ENCODE measurements at places on chromosomes 13 and 19.

DNA sequence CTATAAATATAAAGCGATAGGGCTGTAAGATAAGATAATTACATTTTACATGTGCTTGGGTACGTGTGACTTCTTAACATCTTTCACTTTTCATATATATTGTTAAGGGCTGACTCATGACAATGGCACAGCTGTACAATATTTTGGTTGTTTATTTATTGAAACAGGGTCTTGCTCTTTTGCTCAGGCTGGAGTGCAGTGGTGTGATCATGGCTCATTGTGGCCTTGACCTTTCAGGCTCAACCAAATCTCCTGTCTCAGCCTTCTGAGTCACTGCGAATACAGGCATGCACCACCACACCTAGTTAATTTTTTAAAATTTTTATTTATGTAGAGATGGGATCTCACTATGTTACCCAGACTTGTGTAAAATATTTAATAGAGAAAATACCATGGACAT, 2532.4 kb upstream of the PCDH20 start:
- no peak for DNase-seq

DNA sequence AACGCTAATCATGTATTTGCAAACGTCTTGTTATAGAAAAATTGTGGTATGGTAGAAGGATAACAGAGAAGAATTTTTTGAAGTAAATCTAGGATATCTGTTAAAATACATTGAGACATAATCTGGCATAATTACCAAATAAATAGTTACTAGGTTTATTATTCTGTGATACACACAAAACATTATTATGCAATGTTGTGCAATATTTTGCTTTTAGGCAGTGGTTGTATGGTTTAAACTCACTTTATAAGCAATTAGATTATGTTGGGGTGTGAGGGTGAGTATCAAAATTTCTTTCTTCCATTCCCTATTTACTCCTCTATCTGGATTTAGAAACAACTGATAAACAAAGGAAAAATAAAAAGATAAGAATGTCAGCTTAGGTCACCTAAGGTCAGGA, 385.6 kb downstream of the SLITRK6 start:
- no peak for DNase-seq

- DNase-seq, result no peak
Measured at GRCh38 chr13:113017506-113018215, 48.6 kb downstream of the MCF2L start.

- peak; percentile 46 for DNase-seq
Measured at GRCh38 chr19:16893686-16893989, 4.8 kb downstream of the F2RL3 start.

DNA sequence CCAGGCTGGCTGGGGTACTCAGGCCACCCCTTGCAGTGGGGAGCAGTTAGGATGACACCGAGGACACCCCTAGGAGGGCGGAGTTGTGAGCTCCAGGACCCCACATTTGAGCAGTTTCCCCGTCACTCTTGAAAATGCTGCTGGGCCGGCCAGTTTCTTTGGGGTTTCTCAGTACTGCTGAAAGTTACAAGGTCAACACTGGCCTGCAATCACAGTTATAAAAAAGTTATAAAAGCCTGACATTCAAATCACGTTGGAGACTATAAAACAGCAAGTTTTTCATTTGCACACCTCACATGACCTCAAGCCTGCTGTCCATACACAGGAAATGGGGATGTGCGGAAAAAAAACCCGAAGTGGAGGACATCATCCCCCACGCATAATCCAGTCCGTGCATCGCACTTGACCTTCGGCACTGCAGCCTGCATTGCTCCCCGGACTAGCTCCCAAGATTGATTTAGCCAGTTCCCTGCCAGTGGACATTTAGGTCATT, 27.0 kb downstream of the DNM2 start:
- DNase-seq, result no peak

- no peak for DNase-seq
Measured at GRCh38 chr13:99446242-99446641, 55.0 kb upstream of the TM9SF2 start.

DNA sequence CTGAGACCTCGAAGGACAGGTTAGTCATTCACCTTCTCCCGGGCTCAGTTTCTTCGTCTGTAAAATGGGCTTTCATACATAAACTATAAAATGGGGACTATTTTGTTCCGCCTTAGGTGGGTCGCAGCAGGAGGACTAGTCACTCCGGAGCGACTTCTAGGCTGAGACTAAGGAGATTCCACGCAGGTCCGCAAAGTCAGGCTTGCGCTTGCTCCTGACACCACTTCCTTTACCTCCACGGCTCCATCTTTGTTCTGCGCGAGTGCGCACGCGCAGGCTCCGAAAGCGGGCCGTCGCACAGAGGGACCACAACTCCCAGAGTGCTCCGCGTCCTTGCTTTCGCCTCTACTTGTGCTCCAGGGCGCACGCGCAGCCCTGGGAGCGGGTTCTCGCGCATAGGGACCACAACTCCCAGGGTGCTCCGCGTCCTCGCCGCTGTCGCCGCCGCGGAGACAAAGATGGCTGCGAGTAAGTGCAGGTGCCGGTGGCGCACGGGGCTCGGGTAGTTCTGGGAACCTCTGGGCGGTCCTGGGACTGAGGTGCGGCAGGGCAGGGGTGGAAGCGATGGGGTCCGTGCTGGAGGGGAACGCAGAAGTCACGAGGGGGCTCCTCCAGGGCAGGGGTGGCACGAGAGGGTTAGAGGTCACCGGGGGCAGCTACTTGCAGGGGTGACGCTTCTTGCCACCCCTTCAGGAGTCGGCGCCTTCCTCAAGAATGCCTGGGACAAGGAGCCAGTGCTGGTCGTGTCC, at the start of gene NDUFA3:
Gene NDUFA3 (plus strand): TSS at position 435 of the 749 bp plus-strand sequence. CDS start 24 bp downstream, at position 459.
- DNase-seq, result peak; percentile 100

- no peak for DNase-seq
Measured at GRCh38 chr19:15584095-15584494, 30.9 kb upstream of the CYP4F8 start.

GRCh38 chr13:40098246-40098645, 442.8 kb downstream of the COG6 start:
- DNase-seq, result no peak

DNA sequence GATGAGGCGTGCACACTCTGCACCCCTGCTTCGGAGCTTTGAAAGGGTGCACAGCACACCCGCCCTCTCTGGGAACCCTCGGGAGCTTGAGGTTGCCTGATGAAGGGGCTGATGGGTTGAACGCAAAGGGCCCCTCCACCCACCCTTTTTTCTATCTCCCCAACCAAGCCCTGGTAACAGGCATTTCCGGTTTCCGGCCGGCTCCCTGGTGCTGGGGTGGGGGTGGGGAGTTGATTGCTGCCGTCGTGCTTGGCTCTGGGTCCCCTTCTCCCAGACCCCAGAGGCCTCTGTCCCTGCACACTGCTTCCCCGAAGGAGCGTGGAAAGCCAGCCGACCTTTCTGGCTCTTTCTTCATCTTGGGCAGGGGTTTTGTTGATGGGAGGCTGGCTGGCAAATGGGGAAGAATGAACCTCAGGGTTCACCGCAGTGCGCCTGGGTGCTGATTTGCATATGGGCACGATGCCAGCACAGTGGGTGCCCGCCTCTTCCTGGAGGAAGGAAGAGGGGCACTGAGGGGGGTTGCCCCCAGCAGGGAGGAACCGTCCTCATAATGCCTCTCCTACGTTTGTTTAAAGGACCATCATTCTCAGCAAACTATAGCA, 29.1 kb downstream of the VAV1 start:
- DNase-seq, result peak; percentile 86

DNA sequence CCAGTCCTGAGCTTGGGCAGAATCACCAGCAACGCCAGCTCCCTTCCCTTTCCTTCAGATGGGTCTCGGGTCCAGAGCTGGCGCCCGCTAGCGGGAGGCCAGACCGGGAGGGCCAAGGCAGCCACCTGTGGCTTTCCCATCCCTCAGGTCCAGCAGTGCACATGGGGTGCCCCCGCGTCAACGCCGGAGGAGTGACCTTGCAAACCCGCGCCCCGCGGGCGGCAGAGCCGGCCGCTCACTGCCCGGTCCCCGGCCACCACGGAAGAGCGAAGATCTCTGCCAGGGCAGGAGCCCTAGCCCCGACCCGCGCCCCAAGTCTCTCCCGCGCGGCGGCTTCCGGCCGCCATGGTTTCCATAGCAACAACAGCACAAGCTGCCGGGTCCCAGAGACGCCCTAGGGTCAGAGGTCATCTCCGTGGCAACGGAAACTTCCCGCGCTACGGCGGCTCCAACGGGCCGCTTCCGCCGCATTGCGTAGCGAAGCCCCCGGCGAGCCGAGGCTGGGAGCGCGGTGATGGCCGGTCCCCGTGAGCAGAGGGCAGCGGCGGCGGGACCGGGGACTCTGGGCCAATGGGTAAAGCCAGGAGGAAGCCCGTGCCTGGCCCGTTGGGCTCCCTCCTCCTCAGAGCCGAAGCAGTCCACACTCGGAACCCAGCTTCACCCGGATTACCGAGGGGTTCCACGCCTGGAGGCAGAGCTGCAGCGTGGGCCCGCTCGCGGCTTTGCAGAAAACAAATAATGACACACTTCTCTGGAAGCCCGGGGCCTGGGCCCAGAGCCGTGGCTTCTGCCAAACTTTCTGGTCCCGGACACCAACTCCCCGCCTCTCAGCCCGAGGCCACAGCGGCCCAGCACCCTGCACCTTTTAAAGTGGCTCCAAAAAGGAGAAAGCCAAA, 7.4 kb downstream of the FGF14 start:
- DNase-seq, result peak; percentile 94

GRCh38 chr13:66618702-66619101, 611.4 kb downstream of the PCDH9 start:
- DNase-seq, result no peak

- DNase-seq, result no peak
Measured at GRCh38 chr19:30320466-30320865, 51.7 kb upstream of the ZNF536 start.

- no peak for DNase-seq
Measured at GRCh38 chr19:5696196-5697021, 6.3 kb downstream of the RPL36 start.

DNA sequence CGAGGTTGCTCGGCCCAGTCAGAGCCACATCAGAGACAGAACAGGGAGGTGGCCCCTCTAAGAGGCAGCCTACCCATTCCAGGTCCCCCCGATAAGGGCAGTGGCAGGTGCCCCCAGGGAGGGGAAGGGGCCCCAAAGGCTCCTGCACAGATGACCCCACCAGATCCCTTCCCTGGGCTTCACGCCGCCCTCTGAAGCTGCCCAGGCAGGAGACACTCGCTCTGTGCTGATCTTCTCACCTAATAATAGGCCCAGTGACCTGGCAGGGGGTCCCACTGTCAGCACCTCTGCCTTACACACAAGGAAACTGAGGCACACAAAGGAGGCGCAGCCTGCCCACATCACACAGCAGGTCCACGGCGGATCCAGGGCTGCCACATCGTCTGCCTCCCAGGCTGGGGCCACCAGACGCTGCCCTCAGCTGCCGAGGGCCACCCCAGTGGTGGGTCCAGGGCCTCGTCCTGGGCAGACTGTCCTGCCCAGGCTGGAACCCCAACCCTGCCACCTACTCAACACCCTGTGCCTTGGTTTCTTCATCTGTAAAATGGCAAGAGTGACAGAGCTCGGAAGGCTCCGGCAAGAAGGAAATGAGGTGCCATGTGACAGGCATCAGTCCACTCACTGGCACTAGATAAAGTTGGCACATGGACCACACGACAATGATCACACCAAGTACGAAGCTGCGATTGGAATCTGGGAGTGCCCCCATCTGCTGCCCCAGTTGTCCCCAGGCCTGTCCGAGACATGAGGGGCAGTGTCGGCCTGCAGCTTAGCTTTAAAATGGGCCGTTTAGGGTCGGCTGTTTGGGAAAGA, 56.5 kb downstream of the KLF2 start:
- DNase-seq, result no peak

GRCh38 chr13:27573265-27573664, 47.1 kb downstream of the LNX2 start:
- DNase-seq, result no peak

DNA sequence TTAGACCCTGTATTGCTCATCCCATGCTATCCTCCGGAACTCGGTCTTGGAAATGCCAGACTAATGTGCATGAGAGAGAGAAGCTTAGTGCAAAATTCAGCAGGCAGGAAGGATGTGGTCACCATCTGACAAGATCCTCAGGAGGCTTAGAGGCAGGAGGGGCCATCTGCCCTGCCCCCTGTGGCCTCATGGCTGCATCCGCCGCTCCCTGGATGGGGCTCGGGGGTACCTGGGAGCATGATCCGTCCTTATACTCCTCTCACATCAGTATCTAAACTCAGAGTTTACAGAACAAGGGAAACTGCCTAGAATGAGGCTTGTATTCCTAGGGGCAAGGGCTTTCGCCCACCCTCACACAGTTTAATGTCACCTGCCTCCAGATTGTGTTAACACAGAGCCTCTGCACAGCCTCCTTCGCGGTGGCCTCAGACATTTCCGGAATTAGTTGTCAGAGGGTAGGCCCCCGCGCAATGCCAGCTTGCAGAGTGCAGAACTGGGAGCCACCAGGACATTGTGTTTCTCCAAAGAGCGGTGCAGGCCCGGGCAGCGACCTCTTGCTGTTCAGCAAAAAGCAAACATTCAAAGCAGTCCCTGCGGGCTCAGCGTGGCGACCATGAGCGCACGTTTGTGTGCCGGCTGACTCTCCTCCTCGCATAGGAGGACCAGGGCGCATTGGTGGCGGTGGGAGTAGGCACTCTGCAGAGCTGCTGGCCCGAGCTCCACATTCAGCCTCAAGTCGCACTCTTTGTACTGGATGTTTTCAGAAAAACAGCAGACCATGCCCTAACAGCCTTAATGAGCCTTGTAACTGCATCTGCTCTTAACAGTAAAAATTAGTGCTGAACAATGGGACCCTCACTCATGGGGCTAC, 39.1 kb downstream of the GPR12 start:
- no peak for DNase-seq

DNA sequence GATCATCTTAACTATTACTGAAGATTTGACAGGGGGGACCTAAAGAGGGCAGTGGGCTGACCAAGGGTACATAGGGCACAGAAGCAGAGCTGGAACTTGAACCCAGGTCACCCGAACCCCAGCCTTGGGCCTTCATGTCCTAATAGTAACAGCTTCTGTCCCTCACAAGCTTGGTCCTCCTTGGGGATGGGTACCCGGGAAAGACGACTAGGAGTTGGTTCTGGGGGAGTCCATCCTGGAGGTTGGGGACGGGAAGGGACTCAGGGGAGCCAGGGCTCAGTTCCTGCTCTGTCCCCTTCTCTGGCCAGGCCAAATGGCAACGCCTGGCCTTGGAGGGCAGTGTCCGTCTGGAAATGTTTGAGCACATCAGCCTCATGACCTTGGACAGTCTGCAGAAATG, 39.6 kb upstream of the CYP4F8 start:
- DNase-seq, result no peak

DNA sequence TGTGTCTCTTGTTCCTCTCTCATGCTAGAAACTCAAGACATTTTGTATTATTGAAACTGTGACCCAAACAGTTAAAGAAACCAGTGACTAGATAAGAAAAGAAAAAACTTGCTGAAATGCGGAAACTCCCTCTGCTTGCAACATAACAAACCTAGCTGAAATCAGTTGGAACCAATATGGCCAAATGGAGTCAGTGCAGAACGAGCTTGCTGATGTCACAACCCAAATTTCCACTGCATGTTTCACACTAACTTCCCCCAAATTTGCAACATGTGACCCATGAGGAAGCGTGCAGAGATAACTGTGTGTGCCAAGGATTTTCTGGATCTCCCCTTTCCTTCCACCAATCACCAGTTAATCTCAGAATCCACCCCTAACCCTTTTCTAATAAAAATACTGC, 208.0 kb downstream of the DLEU7 start:
- peak; percentile 80 for DNase-seq
